ENCODE measurements at places on chromosomes 5 and 9.
A peak's percentile ranks its signal among the peaks of the same experiment; 100 is the strongest.

DNA sequence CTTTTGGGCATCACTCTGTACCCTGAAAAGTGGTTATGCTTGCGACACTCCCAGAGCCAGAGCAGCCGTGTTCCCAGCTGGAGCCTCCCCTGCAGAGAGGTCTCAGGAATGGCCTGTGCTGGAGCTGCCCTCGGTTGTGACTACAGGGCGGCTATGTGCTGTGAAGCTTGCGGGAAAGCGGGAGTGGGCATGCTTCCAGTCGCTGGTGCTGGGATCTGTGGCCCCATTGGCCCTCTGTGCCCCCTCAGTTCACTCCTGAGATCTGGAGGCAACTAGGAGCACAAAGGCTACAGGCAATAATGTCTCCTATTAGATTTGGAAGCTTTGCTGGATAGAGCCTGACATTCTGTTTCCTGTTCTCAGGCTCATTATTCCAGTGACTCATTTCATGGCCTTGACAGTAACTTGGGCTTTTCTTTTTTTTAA, 56.9 kb downstream of the GPR107 start:
- DNase-seq: no peak

- DNase-seq: no peak
Observed at GRCh38 chr5:123207081-123207537, 118.1 kb downstream of the PRDM6 start.

- DNase-seq: no peak
Observed at GRCh38 chr9:91886414-91887076, 63.5 kb downstream of the ROR2 start.

GRCh38 chr9:16180091-16180490, 627.2 kb downstream of the CCDC171 start:
- no peak for DNase-seq

DNA sequence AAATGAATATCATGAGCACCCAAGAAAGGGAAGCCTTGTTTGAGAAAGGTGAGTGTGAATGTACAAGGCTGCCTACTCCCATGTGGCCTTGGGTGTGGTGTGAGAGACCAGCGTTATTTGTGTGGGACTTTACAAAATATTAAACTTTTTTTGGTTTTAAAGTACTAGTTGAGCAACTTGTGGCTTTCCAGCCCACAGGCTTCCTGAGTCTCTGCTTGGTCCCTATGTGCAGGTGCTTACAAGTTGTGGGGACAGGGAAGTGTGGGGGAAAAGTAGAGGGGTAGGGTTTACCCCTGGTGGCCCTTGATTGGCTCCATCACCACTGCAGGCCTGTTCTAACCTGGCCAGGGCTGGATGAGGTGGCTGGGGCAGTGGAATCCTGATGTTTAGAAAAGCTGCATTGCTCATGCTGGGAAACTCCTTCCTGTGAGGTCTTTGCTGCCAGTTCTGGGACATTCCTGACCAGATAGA, 19.7 kb downstream of the PTTG1 start:
- DNase-seq: no peak

DNA sequence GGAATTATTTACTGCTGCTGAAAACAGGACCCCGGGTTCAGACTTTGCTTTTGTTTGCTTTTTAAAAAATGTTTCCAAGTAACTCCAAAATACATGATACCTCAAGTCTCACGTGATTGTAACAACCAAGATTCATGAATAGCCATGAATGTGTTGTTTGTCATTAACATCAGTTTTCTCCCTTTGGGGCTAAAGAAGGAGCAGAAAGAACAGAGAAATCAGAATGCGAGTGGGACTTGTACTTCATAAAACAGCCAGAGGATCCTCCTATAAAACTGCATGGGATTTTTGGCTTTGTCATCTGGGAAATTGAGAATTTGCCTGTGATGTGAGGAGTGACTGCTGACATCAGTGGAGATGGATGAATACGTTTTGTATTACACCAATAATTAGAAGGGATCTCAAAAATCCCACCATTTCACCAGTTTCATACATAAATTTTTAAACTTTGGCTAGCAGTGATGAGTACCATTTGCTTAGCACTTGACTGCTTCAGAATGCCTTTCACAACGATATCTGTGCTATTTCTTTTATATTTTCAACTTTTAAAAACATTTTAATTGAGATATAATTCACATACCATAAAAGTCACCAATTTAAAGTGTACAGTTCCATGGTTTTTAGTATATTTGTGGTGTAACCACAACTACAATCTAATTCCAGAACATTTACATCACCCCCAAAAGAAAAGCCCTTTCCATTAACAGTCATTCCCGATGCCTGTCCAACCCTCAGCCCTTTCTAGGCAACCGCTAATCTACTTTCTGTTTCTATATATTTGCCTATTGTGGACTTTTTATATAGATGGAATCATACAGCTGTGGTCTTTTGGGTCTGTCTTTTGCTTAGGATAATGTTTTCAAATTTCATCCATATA, 126.9 kb upstream of the ANKRD55 start:
- no peak for DNase-seq

GRCh38 chr5:170225326-170226128, 7.3 kb upstream of the C5orf58 start:
- peak; percentile 69 for DNase-seq
